ENCODE measurements at places on chromosomes 6 and 20.

DNA sequence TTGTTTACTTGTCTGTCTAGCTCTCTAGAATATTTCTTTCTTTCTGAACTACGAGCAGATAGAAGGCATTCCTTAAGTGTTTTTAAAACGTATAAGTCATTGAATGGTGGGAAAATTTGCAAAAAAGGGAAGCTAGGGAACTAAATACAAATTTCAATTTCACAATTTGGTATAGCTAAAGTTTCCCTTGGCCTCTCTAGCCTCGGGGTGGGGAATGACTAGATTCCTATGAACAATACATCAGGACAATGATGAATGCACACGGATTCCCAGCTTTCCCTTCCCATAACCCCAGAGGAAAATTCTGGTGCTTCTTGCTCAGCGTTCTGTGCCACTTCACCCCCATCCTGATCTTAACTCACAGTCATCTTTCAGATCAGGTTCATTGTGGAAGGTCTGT, 113.3 kb upstream of the ASF1A start:
- DNase-seq = no peak

GRCh38 chr6:36912030-36912454, 26.3 kb downstream of the C6orf89 start:
- DNase-seq = no peak

DNA sequence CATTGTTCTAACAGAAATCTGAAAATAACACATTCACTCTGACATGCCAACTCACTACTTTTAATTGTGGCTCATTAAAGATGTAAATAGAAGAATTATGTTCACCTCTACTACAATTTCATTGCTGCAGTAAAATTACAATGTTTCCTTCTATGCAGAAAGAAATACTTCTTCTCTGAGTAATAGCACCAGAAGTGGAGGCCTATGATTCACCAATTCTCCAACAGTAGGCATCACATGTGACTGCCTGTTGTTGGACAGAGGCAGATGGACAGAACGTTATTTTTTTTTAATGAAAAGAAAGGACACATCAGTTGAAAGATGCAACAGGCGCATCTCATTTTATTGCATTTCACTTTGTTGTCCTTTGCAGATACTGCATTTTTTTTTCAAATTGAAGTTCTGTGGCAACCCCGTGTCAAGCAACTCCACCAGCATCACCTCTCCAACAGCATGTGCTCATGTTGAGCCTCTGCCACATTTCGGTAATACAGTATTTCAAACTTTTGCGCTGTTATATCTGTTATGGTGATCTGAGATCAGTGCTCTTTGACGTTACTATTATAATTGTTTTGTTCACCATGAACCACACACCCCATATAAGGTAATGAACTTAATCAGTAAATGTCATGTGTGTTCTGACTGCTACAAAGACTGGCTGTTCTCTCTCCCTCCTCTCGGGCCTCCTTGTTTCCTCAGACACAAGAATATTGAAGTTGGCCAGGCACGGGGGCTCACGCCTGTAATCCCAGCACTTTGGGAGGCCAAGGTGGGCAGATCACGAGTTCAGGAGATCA, 121.4 kb downstream of the ATXN1 start:
- no peak for DNase-seq

DNA sequence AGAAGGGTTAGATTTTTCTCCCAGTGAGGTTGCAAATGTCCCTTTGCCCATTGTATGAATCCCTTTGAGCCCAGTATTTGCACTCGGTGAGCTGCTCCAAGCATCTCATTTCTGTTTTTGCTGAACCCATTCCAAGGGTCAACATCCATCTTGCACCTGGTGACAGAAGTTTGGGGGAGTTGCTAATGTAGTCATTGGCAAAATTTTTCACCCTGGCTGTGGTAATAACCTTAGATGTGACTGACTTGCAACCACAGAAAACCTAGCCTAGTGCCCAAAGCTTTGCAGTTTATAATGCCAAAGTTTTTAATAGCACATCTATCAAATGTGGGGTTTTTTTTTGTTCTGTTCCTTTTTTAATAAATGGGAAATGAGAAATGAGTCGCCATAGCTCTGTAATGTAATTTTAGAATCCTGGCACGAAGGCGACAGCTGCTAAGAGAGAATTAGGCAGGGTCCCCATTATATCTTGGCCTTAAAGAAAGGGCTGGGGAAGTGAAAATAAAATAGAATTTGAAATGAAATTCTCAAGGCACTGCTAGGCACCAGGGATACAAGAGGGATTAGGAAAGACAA, 682.8 kb downstream of the KIF16B start:
- DNase-seq = no peak

DNA sequence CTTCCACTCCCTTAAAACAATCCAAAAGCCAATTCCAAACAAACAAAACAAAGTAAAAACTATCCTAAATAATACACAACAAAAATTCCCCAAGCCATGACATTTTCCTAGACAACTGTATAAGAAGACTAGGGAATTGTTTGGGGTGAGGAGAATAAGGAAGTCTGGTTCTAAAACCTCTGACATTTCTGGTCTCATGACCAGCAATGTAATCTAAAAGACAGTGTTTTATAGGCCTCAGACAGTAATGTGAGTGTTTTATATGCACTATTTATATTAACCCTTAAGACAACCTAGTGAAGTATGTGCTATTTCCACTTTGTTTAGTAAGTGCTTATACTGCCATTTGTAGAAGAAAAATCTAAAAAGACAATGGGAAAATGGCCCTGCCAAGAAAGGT, 13.0 kb upstream of the RCAN2 start:
- no peak for DNase-seq

- DNase-seq = no peak
Observed at GRCh38 chr20:4006640-4007039, 8.7 kb downstream of the RNF24 start.

- DNase-seq = no peak
Observed at GRCh38 chr6:26105109-26105730, 18.0 kb downstream of the HFE start.

- DNase-seq = no peak
Observed at GRCh38 chr6:146194434-146194833, 165.6 kb downstream of the GRM1 start.

DNA sequence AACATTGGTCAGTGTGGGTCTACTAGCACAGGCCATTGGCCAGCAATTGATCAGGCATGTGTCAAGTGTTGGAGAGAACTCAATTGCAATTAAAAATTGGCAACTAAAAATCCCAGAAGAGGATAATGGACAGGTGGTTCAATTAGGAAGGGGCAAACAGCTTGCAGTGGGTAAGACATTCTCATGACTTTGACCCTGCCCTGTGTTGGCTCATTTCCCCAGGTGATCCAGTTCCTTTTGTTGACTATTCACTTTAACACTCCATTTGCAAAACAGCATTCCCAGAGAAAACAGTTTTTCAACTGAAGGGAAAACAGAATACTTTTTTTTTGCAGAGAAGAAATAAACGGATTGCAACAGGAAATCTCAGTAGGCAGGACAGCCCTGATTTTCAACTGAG, 28.9 kb upstream of the SCGN start:
- no peak for DNase-seq

DNA sequence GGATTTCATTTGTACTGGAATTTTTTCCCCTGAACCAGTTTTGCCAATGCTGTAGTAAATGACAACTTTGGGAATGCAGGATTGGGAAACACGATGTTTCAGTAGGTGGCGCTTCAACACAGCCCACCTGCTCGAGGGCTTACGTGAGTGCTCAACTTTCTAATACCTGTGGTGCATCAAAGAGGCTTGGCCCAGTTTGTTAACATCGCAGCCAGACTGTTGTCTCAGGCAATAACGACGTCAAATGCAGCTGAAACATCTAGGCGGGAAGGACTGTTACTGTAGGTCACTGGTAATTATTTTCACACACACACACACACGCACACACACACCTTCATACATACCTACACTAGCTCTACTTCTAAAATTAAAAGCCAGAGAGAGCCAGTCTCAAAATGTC, 815.5 kb upstream of the SLC35B3 start:
- DNase-seq = no peak

DNA sequence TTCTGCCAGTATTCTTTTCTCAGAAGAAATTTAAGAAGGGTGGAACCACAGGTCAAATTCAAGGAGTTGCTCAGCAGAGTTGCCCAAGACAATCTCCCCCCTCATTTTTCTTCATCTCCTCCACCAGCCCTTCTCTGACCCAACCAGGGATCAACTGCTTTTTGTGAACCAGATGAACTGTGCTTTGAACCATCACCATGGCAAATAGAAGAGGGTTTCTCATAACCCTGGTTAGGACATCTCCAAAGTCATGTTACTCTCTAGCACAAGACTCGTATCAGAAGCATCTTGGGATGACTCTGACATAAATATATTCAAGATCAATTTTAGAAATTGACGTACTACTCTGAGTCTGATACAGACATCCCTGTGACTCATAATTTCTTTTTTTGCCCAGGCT, 130.7 kb downstream of the ALDH8A1 start:
- DNase-seq = no peak

DNA sequence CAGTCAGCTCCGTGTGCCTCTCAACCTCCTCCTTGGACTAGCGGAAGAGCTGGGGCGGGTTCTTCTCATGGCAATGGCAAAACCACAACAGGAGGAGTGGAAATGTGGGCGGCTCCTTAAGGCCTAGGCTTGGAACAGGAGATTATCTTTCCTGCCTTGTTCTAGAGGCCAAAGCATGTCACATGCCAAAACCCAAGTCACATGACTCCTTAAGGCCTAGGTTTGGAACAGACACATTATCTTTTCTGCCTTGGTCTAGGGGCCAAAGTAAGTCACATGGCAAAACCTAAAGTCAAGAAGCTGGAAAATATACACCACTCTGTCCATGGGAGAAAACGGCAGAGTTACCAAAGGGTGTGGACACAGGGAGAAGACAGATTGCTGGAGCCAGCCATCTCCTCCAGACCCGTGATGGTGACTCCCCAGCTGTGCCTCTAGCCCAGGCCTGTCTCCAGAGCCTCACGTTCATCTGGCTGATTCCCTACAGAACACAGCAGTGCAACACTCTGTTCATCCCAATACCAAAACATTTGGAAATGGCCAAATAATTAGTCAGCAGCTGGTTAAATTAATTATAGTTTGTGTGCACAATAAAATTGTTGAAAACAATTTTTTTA, 34.2 kb downstream of the ANKRD60 start:
- no peak for DNase-seq

DNA sequence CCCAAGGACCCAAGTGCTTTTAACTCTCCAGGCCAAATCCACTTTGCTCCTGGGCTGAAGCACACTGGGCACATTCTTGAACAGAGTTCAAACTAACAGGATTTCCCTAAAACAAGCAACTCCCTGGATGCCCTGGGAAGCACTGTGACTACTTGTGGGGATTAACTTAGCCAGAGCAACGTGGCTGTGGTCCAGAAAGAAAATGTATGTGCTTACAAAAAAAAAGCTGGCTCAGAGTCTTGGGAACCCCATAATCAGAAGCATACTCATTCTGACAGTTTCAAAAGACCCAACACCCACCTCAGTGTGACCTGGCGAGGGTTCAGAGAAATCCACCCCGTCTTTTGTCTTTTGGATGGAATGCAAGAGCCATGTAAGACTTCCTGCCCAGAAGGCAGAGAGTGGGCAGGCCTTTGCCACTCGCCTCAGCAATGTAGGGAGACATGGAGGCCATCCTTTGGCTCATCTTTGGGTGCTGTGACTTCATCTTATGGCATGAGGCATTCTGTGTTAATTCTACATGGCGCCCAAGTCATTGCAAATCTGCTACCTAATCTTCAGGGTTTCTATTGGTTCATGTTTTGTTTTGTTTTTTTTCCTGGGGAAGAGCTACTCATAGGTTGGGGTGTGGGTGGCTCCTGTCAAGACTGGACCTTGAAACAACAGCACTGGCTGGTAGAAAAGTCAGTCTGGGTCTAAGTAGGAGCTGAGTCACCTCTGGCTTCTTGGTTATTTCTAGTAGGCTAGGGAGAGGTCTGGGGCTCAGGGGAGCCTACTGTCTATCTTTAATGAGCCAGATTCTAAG, 248.6 kb upstream of the SUPT3H start:
- DNase-seq = no peak

GRCh38 chr6:6695625-6696276, 107.2 kb downstream of the LY86 start:
- DNase-seq = no peak

- no peak for DNase-seq
Observed at GRCh38 chr6:9468277-9468676, 946.6 kb downstream of the TFAP2A start.

- DNase-seq = no peak
Observed at GRCh38 chr6:40326714-40327421, 260.3 kb downstream of the LRFN2 start.

DNA sequence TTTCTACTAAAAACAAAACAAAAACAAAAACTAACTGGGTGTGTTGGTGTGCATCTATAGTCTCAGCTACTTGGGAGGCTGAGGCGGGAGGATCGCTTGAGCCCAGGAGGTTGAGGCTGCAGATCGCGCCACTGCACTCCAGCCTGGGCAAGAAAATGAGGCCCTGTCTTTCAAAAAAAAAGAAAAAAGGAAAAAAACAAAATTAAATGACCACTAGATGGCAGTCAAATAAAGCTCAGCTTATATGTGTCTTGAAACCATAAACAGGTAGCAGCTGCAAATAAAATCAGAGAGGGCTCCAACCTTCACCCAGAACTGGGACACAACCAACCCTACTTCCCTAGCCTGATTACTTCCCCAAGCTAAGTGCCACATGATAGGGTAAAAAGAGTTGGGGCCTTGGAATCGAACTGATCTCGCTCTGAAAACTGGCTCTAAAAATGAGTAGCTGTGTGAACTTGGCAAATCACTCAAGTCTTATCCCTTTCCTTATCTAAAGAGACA, 67.1 kb upstream of the ADGRF4 start:
- DNase-seq = no peak

GRCh38 chr6:64280569-64280968, 645.0 kb downstream of the PHF3 start:
- no peak for DNase-seq

DNA sequence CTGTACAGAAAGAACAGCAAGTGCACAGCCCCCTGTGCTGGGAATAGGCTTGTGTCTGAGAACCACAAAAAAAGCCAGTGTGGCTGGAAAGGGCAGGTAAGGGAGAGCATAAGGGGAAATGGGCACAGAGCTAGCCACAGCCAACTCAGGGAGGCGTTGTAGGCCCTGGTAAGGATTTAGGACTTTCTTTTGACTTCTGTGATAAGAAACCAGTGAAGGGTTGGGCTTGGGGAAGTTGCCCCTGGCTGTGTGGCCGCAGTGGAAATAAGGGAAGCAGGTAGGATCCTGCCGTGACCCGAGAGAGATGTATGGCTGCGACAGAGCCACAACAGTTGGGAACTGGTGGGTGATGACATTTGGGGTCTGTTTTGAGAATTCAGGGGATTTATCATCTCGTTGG, 30.0 kb upstream of the PHACTR2 start:
- no peak for DNase-seq

GRCh38 chr6:21188505-21189223, 404.9 kb upstream of the SOX4 start:
- DNase-seq = no peak

GRCh38 chr20:58169450-58169849, 59.0 kb downstream of the ANKRD60 start:
- no peak for DNase-seq

DNA sequence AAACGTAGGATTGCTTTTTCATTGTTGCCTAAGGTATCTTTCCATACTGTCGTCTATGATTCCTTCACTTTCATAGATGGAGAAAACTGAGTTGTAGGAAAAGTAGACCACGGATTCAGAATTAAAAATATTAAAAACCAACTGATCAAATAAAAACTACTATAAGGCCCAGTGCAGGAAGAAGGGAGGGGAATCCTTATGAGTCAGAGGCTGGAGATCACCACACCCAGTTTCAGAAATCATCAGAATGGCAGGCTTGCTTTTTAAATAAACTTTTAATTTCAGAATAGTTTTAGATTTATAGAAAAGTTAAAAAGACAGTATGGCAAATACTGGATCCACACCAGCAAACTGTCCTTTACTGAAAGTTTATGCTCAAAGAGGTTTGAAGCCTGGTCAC, 32.0 kb upstream of the POPDC3 start:
- DNase-seq = no peak
